NCI-H1417 (cell line): ENCODE measurements at places on chromosomes 5 and 9.
A peak's percentile ranks its signal among the peaks of the same experiment; 100 is the strongest.

GRCh38 chr5:130724658-130725057 lies 440.4 kb downstream of the HINT1 start:
- DNase-seq: no peak

GRCh38 chr5:67695369-67695768 lies 498.8 kb upstream of the CD180 start:
- DNase-seq: no peak

- DNase-seq: peak; percentile 22
These were observed 59.1 kb upstream of the IER5L start for GRCh38 chr9:129237164-129237611.

DNA sequence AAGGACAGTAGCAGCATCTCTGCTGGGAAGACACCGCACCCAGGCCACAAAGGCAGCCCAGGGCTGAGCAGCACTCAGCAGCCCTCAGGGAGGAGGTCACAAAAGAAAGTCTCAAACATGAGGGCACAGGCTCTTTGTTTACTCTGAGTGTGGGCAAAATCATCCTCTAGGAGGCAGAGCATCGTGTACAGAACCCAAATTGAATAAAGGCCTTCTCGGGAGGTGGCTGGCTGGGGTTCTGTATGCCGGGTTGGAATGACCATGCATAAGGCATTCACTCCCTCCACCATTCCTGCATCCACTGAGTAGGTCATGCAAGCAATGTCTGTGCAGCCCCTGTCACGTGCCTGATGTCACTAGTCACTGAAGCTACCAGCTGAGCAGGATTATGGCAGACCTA lies 412.8 kb downstream of the SPOCK1 start:
- DNase-seq: no peak

DNA sequence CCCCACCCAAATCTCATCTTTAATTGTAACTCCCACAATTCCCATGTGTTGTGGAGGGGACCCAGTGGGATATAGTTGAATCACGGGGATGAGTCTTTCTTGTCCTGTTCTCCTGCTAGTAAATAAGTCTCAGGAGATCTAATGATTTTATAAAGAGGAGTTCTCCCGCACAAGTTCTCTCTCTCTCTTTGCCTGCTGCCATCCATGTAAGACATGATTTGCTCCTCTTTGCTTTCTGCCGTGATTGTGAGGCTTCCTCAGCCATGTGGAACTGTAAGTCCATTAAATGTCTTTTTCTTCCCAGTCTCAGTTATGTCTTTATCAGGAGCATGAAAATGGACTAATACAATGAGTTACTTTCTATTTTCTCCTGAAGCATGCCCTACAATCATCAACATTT lies 1158.5 kb downstream of the CDH18 start:
- DNase-seq: no peak

- DNase-seq: no peak
These were observed 28.3 kb downstream of the CAMK2A start for GRCh38 chr5:150261231-150261630.

DNA sequence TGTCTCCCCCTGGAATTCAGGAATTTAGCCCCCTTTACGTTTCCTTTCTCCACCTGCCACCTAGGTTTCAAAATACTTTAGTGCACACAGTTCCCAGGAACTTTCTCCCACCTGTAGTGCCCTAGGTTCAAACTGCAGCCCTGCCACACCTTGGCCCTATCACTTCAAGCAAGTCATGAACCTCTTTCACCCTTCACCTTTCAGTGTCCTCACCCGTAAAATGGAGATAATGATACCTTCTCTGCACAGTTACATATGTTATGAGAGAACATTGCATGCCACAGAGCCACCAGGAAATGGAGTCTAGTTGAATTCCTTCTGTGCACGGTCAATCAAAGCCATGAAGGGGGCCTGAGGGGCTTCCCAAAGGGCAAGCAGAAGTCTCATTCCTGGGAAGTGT lies 9.8 kb upstream of the EEIG1 start:
- peak; percentile 66 for DNase-seq

GRCh38 chr9:98995971-98996504 lies 52.3 kb downstream of the COL15A1 start:
- DNase-seq: no peak

- DNase-seq: no peak
These were observed 36.2 kb downstream of the NEK6 start for GRCh38 chr9:124293718-124294506.

- DNase-seq: peak; percentile 98
These were observed 10.1 kb downstream of the EEIG1 start for GRCh38 chr9:127970401-127971313.

GRCh38 chr5:81854915-81855314 lies 104.0 kb upstream of the SSBP2 start:
- peak; percentile 21 for DNase-seq

DNA sequence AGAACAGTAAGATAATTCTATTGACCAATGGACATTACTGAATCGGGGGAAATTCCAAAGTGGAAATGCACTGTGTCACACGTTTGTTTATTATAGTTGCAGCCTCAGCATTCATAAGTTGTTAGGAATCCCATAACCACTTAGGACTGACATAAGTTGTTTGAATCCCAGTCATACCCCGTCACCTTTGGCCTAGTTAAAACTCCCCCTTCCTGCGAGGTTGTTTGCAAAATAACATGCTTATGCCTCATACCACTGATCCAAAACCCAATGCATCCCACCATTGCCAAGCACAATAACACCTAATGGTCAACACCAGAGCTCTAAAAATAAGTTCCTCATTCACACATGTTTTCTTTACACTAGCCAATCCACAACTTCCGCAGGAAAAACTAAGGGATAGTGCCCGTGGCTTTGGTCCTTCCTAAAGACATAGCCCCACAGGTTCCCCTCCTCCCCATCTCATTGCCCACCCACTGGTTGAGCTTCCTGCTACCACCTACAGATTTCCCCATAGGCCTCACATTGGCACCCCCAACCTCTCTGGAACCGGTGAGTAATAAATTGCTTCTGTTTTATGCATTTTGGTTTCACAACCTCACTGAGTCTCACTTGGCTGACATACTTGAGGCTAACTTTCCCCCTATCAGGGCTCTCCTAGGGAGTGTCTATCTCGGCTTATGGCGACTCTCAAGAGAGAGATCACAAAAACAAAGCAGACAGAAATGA lies 42.3 kb upstream of the MUSK start:
- DNase-seq: no peak

GRCh38 chr5:77812926-77813589 lies 36.9 kb upstream of the TBCA start:
- no peak for DNase-seq

GRCh38 chr5:35771300-35771699 lies 85.4 kb upstream of the IL7R start:
- no peak for DNase-seq

DNA sequence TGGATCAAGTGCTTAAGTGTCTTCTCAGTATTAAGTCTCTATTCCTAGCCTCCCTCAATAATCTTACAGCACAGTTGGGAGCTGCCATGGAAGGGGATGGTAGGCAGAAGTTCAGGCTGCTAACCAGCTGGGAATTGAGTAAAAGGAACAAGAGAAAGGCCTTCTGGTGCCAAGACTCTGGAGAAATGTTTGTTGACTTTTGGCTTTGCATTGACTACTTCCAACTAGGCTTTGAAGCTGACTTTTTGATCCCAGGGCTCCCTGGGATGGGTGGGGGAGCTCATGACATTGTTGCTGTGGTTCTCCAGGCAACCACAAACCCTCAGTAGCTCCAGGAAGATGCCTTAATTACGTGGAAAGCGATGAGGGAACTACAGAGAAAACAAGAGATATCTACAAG lies 85.2 kb upstream of the HTR4 start:
- DNase-seq: no peak

DNA sequence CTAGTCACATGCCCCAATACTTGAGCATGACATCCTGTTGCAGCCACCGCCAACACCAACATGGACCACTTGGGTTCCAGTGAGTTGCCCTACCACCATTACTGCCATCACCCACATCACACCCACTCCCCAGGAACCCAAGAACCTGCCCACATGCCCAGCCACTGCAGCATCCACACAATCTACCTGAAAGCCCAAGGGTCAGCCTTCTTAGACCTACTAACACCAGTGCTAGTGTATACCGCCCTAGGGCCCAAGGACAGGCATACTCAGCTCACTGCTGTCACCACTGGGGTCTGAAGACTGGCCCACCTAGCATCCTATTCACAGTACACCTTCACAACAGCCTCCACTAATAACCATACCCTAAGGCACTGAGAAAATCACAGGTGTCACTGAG lies 82.0 kb downstream of the SYK start:
- no peak for DNase-seq

- DNase-seq: no peak
These were observed 463.7 kb upstream of the WWC1 start for GRCh38 chr5:167827766-167828165.

- DNase-seq: no peak
These were observed at the start of gene NEUROG1 for GRCh38 chr5:135535820-135536801. Gene NEUROG1, minus strand, starts transcription at chr5:135535964. Its CDS starts 274 bp downstream, at chr5:135535690.

DNA sequence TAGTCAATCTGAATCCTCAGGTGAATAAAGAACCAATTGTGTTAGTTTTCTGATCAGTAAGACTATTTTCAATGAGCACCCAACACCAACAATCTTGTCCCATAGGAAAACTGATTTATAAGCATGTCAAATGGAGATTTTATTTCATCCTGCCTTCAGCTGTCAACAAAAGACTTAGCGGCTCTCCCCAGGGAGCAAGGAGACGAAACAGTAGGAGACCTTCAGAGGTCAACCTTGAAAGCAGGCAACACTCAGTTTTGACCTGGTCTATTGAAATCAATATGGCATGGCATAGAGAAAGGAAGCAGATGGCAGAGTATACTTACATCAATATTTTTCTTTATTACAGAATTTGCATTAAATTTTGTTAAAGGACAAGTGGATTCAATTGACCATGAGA lies 34.1 kb downstream of the ZNF622 start:
- peak; percentile 91 for DNase-seq
